ENCODE measurements at places on chromosomes 5 and 9.
A peak's percentile ranks its signal among the peaks of the same experiment; 100 is the strongest.

DNA sequence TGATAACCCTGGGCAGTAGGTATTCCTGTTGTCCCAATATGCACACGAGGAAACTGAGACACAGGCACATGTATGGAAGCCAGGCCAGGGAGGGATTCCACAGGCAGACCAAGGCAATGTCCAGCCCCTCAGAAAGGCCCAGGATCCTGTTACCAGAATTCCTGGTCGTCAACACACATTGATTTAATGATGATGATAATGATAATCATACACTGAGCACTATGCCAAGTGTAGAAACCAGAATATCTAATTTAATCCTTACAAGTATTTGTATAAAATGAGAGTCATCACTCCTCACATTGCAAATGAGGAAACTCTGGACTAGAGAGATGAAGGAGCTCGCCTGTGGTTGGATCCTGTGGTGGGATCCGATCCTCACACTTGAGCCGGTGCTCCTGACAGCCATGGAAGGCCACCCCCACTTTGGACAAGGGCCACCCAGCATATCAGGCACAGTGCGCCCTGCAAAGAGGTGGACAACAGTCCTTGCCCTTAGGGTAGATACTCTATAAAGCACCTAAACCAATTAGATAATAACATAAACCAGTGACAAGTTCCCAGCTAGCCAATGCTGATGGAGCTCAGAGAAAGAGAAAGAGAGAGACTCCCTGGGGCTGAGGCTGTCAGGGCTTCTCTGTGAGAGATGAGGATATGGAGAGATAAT, 185.3 kb downstream of the SLIT3 start:
- no peak for DNase-seq

GRCh38 chr5:132470010-132470392, 20.6 kb downstream of the IRF1 start:
- no peak for DNase-seq

DNA sequence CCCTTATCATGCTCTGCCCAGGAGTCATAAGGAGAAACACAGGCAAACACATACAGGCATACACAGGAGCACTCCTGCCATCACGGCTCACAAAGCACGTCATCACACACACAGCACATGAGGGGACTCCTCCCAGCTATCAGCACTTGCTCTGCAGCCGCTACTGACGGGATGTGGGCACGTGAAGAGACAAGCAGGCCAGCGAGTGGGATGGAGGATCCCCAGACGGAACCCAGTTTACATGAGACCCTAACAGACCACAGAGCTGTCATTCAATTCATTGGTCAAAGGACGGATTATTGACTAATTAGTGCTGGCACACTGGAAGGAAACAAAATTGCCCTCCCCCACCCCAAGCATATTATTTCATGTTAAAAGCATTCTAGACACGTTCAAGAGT, 53.6 kb downstream of the SEMA4D start:
- no peak for DNase-seq

GRCh38 chr5:57298985-57299491, 125.2 kb downstream of the GPBP1 start:
- peak; percentile 21 for DNase-seq

DNA sequence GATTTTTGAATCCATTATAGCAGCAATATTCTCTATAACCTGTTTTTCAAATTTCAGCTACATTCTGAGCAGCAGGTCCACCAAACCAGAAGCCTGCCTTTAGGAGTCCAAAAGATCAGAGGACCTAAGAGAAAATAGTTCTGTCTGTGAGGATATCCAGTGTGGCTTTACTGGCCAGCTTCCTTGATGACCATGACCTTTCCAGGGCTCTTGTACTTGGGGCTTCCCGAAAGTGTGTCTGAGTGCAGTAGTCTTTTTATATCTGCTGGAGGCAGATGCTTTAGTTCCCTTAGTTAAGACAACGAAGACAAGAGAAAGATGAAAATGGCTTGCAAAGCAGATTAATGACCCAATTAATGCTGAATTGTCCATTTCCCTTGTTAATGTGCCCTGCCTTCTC, 72.4 kb downstream of the SGCD start:
- DNase-seq = no peak

GRCh38 chr5:27377626-27378025, 339.2 kb upstream of the CDH9 start:
- no peak for DNase-seq

- no peak for DNase-seq
Observed at GRCh38 chr9:5857928-5858327, 25.0 kb upstream of the ERMP1 start.

- DNase-seq = no peak
Observed at GRCh38 chr5:134079748-134080581, 34.5 kb upstream of the TCF7 start.

DNA sequence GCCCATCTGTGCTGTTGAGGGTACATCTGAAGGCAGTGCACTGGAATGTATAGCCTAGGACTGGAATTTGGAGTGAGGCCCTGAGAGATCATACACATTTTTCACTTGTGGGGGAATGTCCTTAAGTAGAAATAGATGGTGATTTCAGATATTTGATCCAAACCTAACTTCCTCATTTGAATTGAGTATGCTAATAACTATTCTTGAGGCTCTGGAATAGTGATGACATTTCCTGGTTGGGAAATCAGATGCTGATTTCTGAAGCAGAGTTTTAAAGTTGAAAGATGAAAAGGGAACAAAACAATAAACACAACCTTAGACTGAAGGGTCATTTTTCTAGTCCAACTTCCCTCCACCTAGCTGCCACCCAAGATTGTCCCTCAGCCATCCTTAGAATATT, 163.0 kb upstream of the CCDC152 start:
- DNase-seq = no peak

DNA sequence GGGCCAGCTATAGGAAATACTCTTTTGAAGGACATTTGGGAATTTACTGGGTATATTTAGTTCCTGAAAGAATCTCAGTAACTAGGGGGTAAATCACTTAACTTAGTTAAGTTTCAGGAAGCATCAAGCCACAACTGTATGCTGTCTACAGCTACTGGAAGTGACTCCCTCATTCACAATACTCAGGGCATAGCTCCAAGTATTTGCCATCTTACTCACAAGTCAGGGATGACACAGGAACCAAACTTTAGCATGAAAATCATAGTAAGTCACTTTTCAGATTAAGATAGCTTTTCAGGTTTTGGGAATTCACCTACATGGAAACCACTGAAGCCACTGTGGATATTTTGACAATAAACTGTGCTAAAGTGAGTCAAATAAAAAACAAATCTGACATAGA, 242.4 kb upstream of the ATP10B start:
- DNase-seq = no peak

GRCh38 chr9:122318284-122318683, 52.5 kb upstream of the PTGS1 start:
- DNase-seq = no peak

GRCh38 chr5:58872670-58873273, 289.9 kb downstream of the RAB3C start:
- DNase-seq = no peak

DNA sequence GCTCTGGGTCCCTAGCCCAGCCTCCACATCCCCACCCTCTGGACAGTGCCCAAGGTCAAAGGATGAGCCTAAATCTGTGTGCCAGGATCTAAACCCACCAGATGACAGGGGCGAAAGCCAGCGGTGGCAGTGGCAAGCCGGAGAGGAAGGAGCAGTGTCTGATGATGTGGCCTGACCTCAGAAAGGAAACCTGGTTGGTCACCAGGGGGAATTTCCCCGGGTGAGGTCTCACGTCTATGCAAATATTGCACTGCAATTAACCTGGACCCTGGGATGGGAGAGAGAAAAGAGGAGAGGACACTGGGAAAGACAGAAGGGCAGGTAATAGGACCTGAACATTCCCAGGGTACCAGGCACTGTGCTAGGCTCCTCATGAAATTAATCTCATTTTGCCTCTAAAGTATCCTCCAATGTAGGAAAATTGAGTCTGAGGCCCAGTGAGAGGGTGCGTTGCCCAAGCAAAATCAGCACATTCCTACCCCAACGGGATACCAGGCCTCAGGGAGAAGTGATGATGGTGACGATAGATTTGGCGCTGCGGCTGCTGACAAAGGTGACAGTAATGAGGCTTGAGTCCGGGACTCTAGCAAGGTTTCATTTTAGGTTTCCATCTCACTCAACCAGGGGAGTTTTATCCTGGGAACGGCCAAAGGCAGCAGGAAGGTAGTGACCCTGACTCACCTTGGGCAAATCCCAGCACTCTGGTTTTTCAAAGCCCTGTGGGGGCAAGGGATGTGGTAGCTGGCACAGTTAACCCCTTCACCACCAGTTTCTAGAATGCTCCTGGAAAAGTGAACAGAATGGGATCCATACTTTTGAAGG, 13.4 kb upstream of the TNIP1 start:
- DNase-seq = no peak

- DNase-seq = no peak
Observed at GRCh38 chr9:88740844-88741243, 205.9 kb downstream of the NXNL2 start.

GRCh38 chr5:83548581-83548980, 77.0 kb downstream of the VCAN start:
- DNase-seq = no peak

- no peak for DNase-seq
Observed at GRCh38 chr5:138339091-138339456, 1.0 kb downstream of the FAM53C start.

DNA sequence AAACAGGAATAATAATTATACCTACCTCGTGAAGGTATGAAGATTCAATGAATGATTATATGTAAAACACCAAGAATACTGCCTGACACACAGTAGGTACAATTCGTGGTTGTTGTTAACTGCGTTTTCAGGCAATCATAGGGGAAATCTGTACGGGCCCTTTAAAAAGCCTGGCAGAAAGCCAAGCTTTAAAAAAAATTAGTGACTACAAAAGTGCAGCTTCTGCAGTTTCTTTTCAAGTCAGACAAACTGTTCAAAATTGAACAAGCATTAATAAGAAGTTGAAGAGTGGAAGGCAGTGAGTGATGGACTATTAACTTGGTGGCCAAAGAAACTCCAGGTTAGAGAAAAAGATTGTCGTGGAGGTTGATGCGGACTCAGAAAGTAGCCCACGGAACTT, 85.9 kb upstream of the TRIO start:
- no peak for DNase-seq

GRCh38 chr5:175892015-175892800, 20.8 kb downstream of the CPLX2 start:
- DNase-seq = no peak

GRCh38 chr9:79974806-79975422, 403.1 kb downstream of the TLE4 start:
- DNase-seq = no peak

DNA sequence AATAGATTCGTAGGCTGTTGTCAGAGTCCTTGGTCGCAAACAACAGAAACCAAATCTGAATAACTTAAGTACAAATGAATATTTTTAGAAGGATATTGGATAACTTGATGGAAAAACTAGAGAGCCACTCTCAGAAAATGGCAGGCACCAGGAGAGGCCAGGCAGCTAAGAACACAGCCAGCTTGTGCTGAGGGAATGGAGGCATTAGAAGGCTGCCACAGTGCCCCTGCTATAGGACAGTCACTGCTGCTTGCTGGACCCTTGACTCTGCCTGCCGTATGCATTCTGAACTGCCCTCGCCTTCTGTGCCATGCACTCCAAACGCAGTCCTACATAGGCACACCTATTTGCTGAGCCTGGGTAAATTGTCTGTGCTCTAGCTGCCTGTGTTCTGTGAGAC, 78.6 kb downstream of the MAST4 start:
- DNase-seq = no peak

GRCh38 chr5:124056991-124057723, 545.2 kb downstream of the CSNK1G3 start:
- peak; percentile 25 for DNase-seq

- no peak for DNase-seq
Observed at GRCh38 chr5:124843596-124843899, 97.1 kb upstream of the ZNF608 start.

- peak; percentile 70 for DNase-seq
Observed at GRCh38 chr5:157540707-157541446, 34.7 kb downstream of the ADAM19 start.

DNA sequence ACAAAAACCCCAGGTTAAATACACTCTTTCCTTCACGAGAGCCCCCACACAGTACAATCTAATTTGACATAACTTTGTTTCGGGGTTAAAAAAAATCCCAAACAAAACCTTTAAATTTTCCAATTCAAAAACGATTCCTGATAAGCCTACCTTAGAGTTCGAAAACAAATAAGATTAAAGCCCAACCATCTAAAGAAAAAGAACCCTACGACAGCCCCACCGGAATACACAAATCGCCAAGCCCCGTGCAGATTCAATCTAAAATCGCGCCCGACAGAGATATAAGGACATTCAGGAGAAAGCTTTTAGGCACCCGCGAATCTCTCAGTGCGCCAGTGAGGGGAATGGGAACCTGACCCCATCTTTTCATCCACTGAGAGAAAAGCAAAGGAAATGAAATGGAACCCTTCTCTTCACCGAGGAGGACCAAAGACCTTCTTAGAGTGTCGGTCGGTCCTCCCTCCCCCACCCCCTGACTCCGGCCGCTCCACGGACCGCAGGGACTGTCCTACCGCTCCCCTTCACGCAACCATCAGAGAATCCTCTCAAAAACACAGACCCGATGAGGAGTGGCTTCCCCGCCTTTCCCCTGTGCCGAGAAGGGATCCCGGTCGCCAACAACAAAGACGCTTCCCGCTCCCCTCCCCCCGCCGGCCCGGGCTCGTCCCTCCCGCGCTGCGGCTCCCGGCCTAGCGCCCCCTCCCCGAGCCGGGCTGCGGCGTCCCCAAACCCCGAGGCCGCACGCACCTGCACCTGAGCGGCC, 925 bp downstream of the ABHD17B start:
- peak; percentile 59 for DNase-seq

DNA sequence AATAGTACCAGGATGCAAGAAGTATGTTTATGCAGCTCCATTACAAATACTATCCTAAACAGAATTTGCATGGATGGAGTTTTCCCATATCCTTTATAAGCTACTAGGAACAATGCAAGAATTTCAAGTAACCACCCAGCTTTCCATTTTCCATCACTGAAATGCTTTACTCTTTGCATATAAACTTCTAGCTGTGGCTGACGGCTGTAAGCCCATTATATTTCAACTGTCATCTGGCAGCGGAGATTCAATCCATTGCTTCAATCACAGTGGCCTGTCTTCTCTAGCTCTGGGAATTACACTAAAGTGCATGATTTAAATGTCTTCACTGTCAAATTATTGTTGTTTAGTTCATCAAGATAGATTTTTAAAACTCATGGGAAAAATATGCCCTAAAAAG, 64.2 kb upstream of the PAM start:
- no peak for DNase-seq

DNA sequence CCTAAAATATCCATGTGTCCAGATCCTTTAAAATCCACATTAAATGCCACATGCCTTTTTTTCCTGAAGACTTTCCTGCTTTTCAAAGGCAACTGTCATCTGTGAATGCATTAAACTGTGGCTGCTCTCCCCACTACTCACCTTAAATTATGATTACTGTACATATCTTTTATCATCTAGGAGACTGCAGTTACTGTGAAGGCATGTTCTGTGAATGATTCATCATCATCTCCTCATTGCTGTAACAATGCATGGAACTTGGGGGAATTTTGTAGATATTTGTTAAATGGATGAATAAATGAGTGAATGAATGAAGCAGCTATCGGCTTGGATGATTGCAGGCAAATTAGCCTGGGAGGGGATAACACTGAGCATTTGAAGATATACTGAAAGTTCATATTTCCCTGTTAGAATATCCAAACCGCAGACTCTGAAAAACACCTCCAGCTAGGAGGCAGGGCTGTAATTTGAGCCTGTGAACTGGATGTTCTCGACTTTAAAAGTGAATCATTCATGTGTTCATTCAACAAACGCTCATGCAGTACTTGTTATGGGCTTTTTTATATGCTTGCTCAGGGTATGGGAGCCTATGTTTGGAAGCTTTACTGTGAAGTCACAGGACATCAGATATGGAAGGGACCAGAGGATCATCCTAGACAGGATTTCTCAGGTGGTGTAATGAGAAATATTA, 519.2 kb downstream of the KIF4B start:
- DNase-seq = no peak
